NCI-H1417 (cell line): ENCODE measurements at places on chromosomes 4 and X.

DNA sequence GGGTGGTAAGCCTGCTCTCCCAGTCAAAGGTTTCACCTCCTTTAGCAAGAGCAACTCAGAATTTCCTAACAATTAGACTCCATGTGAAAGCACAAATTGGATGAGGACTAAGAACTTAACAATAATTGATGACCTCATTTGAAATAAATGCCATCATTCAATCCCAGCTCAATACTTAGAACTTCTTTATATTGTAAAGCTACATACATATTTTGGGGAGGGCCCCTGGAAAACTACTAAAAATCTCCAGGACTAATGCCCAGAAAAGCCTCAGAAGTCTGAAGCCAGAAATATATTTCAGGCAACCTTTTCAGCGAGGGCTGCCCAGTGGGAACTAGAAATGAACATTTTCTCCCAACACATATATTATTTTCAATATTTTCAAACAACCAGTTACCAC lies 38.1 kb downstream of the AMOT start:
- no peak for DNase-seq

GRCh38 chrX:2958199-2958598 lies 29.1 kb upstream of the ARSD start:
- DNase-seq, result no peak

DNA sequence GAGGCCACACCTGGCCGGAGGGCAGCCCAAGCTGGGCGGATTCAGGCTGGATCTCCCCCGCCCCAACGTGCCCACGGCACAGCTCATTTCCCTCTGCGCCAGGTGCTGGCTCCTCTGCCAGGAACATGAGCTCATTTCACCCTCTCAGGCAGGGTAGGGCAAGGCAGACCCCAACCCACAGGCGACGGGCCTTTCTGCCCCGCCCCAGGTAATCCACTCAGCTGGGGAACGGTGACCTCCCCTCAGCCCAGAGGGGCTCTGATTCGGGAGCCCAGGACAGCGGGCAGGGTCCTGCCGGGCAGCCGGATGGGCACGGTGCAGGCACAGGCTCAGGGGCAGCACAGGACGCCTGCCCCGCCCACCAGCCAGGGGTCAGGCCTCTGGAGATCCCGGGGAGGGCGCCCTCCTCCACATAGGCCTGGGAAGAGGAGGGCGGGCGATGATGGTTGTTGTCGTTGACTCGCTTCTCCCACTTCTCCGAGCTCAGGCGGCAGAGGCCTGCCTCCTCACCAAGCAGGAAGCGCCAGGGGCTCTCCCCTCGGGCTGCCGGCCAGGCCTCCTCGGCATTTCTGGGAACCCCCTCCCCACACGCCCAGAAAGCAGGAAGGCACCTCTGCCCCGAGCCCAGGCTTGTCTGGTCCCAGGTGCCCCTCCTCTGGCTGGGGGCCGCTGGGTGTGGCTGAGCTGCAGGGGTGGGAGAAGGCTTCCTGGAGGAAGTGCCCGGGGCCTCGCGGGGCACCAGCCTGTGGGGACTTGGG lies 31.1 kb downstream of the TACC3 start:
- peak; percentile 11 for DNase-seq

DNA sequence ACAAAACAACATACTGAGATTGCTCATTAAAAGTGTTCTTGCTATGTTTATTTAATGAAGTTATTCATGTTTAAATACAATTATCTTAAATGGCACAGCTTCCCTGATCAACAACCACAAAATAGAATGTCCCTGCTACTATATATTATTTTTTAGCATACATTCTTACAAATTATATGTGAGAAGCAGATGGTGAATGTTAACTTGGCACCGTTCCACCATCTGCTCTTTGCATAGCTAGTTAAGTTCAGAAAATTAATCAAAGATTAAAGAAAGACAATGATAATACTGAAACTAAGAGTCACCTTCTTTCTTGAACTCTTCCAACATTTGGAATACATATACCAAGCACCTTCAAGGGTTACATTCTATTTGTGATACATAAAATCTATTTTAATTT lies 94.2 kb downstream of the PPP3CA start:
- DNase-seq, result no peak

- DNase-seq, result no peak
Observed at GRCh38 chr4:75892508-75892907, 9.7 kb downstream of the PPEF2 start.

- DNase-seq, result peak; percentile 18
Observed at GRCh38 chr4:140743194-140743931, 12.8 kb downstream of the TBC1D9 start.

- DNase-seq, result no peak
Observed at GRCh38 chrX:136215559-136215958, 35.6 kb downstream of the MAP7D3 start.

DNA sequence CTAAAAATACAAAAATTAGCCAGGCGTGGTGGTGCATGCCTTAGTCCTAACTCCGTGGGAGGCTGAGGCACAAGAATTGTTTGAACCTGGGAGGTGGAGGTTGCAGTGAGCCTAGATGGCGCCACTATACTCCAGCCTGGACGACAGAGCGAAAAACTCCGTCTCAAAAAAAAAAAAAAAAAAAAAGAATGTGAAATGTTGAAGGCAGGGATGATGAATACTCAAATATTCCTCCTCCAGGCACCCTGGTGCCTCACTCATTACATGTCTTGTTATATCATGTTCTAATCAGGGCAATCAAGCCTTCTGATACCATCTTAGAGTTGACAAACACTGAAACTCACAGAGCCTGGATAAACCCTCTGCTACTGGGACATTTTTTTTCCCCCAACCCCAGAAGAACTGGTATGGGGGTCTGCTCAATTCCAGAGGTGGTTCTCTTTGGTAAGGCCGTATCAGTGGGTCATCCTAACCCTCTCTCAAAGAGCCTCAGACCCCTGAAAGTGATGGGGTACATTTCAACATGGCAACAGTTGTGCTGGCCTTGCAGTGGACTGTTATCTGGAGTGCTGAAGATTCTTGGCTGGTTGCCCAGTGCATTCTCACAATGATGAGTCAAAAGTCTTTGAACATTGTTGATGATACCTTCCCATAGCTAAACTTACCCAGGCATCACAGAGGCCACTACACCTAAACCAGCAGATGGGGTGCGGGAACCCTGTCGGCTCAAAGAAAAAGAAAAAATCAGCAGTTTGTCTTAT lies 2.4 kb upstream of the SH3KBP1 start:
- DNase-seq, result no peak

DNA sequence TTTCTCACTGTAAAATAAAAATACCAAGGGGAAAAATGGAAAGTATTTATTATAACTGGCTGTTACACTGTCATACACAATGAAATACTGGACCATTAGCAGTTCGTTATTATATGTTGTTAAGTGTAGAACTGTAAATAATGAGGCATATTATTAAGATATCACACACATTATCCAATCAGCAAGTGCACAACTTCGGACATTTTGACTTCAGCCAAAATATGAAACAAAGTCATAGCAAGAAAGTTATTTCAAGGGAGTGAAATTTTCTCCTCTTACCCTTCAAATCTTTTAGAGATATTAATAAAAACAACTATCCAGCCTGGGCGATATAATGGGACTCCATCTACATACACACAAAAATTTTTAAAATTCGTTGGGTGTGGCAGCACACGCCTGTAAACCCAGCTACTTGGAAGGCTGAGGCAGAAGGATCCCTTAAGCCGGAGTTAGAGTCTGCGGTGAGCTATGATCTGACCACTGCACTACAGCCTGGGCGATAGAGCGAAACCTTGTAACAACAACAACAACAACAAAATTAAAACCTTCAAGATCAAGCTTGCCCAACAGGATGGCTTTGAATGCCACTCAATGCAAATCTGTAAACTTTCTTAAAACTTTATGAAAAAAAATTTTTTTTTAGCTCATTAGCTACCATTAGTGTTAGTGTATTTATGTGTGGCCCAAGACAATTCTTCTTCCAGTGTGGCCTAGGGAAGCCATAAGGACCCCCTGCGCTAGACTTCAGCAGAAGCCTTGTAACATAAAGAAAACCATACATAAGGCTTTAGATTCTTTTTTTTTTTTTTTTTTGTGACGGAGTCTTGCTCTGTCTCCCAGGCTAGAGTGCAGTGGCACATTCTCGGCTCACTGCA lies 1.3 kb upstream of the CISD2 start:
- peak; percentile 52 for DNase-seq

GRCh38 chr4:123955167-123955800 lies 558.7 kb downstream of the SPRY1 start:
- DNase-seq, result no peak

GRCh38 chr4:114378305-114378903 lies 220.2 kb upstream of the UGT8 start:
- no peak for DNase-seq

DNA sequence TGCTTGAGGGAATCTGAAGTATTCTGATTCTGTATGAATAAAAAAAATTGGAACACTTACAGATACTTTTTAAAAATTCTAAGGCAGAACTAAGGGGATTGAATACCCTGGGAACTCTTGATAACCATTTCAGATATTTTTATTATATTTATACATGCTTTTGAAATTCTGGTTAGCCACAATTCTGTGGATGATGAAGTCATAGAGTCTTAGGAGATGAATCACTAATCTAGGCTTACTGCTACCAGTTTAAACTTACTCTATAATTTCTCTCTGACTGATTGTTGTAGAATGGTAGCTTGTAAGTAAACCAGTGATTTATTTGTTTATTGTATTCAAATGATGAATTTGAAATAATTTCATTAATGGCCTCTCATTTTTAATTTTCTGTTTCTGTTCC lies 11.4 kb upstream of the SLAIN2 start:
- DNase-seq, result no peak

- DNase-seq, result no peak
Observed at GRCh38 chr4:122221322-122221721, 69.2 kb downstream of the BLTP1 start.

- no peak for DNase-seq
Observed at GRCh38 chr4:143294310-143294709, 42.4 kb upstream of the GAB1 start.

- no peak for DNase-seq
Observed at GRCh38 chr4:32172086-32172485, 1451.9 kb downstream of the PCDH7 start.

GRCh38 chrX:12441381-12442128 lies 303.3 kb downstream of the FRMPD4 start:
- DNase-seq, result no peak

DNA sequence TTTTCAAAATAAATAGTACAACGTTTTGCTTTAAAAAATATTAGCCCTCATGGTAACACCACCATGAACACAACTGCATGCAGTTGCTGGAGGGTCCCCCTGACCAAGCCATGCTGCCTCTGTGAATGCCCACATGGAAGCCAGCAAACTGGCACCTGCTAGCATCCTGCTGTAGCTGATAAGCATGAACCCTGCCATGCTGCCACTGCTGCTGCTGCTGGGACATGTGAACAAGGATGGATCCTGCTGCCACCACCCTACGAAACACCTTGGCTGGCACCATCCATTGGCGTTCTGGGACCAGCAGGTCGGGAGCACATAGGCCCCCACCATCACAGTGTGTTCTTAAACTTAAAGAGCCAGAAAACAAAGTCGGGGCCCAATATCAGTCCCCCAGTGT lies 83.9 kb downstream of the SATL1 start:
- no peak for DNase-seq

- DNase-seq, result no peak
Observed at GRCh38 chr4:85565761-85566480, 91.0 kb downstream of the ARHGAP24 start.

- DNase-seq, result no peak
Observed at GRCh38 chr4:22130741-22131140, 182.2 kb upstream of the KCNIP4 start.

GRCh38 chr4:140672416-140672815 lies 83.8 kb downstream of the TBC1D9 start:
- no peak for DNase-seq

GRCh38 chr4:129337228-129337620 lies 241.3 kb downstream of the C4orf33 start:
- DNase-seq, result no peak

DNA sequence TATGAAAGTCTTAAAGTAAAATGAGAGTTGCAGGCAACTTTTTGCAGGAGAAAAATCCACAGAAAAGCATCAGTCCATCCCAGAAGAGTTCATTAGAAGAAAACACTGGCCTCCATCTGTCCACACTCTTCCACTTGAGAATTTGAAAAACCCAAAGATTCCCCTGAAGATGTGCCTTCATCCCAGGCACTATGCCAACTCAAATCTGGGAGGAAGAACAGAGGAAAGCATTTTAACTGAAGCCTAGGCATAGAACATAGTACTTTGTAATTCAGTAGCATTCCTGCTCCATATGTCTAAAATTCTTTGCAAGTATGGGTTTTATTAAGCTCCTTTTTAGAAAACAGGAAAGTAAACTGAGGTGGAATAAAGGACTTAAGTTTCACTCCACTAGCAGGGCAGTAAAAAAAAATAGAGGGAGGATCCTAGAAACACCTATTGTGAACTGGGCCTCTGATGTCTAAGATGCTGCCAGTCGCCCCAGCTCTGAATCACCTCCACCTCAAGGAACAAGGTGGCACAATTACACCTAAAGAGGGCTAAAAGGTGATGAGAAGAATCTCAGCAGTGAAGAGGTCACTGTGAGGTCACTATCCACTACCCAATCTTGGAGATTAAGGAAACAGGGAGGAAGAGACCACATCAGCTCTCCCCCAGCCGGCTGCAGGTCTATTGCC lies 141.9 kb upstream of the FAM241A start:
- no peak for DNase-seq

- no peak for DNase-seq
Observed at GRCh38 chr4:24888475-24889344, 24.1 kb downstream of the CCDC149 start.

DNA sequence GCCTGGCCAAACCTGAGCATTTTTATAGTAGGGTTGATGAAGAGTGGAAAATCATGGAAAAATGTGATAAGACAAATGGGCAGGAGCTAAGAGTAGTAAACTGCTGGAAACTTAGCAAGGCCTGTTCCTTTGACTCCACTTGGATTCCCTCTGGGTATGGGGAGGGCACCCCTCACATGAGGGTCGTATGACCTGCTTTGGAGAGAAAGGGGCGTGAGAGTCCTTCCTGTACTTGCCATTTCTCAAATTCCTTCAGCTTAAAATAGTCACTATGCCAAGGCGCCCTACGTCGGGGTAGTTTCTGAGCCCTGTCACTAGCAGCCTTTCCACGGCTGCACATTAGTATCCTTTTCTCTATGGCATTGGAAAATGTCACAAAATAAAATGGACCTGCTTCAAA lies 49.1 kb downstream of the GPRIN3 start:
- no peak for DNase-seq

DNA sequence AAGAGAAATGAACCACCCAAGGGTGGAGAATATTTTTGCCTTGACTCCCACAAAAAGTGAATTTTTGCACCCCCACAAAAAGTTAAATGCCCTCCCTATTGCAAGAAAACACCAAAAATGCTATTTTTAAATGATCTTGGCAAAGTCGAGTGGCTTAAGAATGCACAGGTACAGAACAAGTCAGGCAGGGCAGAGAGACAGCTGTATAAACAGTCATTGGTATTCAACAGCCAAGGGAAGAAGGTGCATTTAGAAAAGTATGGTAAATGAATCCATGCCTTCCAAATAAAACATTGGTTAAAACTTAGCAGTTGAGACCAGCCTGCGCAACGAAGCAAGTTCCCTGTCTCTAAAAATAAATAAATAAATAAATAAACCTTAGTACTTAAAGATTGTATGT lies 169.3 kb downstream of the CHIC2 start:
- no peak for DNase-seq
